ENCODE measurements at places on chromosomes 6 and 20. TPM values are rescaled to one million over a fixed set of nuclear protein-coding genes. Genes with fewer than 3 reads are reported as not detected.

DNA sequence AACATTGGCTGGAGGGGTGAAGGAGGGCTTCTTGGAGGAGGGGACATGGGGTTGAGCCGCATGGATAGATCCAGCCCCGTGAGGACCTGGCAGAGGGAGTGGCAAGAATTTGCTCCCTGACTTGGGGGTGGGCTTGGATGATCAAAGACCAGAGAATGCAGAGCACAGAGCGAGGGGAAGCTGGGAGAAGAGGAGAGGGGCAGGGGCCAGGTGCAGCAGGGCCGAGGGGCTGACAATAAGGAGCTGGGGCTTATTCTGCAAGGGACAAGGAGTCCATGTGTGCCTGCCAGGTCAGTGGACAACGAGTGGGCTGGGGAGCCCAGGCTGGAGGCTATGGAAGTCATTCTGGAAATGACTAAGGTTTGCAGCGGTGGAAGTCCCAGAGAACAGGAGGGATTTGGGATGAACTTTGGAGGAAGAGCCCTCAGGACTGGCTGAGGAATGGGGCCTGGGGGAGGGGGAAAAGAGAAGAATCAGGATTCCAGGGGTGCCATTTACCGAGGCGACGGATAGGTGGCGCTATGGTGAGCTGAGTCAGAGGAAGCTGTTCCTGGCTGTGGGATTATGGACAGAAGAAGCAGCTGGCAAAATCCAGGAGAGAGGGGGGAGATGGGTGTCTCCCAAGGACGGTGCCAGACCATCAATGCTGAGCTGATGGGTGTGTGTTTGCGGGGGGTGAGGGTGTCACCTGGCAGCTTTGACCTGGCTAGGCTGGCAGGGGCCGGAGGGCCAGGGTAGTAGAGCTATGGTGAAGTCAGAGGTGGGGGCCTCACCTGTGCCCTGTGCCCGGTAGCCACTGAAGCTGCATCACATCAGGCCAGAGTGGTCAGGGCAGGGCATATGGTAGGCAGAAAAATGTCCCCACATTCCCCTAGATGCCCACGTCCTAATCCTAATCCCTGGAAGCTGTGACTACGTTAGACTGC is 7.8 kb downstream of the KCNG1 start:
- no peak for DNase-seq

- DNase-seq: no peak
Observed at GRCh38 chr6:124197148-124197547, 393.5 kb downstream of the NKAIN2 start.

- DNase-seq: no peak
Observed at GRCh38 chr20:43542161-43542560, 16.7 kb upstream of the SGK2 start.

- no peak for DNase-seq
Observed at GRCh38 chr6:165060720-165061119, 248.7 kb downstream of the C6orf118 start.

GRCh38 chr6:37674161-37674560 is 23.5 kb downstream of the MDGA1 start:
- DNase-seq: no peak

GRCh38 chr6:6057442-6058053 is 50.8 kb upstream of the NRN1 start:
- DNase-seq: no peak

- DNase-seq: no peak
Observed at GRCh38 chr6:105692613-105693215, 289.8 kb upstream of the PREP start.

GRCh38 chr6:2109796-2110195 is 135.6 kb downstream of the GMDS start:
- DNase-seq: no peak

DNA sequence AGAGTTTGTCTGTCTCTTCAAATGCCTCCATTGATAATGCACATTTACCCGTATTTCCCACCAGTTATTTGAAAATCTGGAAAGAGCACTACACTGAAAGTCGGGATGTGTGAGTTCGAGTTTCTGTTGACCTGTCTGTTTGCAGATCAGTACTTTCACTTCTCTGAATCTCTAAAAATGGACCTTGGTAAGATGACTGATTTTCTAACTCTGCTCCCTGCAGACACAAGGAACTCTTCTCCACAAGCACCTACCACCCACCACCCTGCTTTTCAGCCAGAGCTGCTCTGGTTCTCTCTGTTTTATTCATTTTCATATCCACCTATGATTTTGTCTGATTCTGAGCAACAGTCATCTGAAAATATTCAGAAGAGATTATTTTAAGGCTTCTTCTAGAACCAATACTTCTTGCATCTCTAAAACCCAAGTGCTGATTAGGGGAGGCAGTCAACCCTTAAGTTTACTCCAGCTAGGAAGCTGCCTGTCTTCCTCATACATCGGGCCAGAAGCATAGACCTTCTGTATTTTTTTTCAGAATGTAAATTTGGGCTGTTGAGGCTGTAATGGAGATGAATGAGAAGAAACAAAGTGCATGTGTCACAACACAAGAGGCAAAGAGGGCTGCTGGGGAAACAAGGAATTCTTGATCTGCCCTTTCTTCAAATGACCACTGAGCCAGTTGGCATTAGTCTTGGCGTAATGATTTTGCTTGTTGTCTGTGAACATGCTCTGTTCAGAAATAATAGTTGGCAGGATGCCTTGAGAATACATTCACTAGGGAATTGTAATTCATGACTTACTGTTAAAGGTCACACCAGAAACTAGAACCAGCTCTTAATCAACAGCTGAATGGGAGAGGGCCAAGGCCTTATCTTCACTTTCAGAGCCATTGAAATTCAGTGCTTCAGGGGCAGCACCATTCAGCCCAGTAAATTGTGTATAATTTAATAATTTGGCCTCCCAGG is 85.4 kb upstream of the MYLIP start:
- no peak for DNase-seq

- peak; percentile 35 for DNase-seq
Observed at GRCh38 chr20:63080411-63080810, 73.6 kb upstream of the BHLHE23 start.

GRCh38 chr6:159952289-159953005 is 16.4 kb upstream of the IGF2R start:
- DNase-seq: no peak

- no peak for DNase-seq
Observed at GRCh38 chr6:119602215-119603178, 252.9 kb upstream of the MAN1A1 start.

- no peak for DNase-seq
Observed at GRCh38 chr20:26308961-26309360, 612.3 kb upstream of the ZNF337 start.

GRCh38 chr20:432677-433299 is 24.7 kb downstream of the RBCK1 start:
- DNase-seq: peak; percentile 34

DNA sequence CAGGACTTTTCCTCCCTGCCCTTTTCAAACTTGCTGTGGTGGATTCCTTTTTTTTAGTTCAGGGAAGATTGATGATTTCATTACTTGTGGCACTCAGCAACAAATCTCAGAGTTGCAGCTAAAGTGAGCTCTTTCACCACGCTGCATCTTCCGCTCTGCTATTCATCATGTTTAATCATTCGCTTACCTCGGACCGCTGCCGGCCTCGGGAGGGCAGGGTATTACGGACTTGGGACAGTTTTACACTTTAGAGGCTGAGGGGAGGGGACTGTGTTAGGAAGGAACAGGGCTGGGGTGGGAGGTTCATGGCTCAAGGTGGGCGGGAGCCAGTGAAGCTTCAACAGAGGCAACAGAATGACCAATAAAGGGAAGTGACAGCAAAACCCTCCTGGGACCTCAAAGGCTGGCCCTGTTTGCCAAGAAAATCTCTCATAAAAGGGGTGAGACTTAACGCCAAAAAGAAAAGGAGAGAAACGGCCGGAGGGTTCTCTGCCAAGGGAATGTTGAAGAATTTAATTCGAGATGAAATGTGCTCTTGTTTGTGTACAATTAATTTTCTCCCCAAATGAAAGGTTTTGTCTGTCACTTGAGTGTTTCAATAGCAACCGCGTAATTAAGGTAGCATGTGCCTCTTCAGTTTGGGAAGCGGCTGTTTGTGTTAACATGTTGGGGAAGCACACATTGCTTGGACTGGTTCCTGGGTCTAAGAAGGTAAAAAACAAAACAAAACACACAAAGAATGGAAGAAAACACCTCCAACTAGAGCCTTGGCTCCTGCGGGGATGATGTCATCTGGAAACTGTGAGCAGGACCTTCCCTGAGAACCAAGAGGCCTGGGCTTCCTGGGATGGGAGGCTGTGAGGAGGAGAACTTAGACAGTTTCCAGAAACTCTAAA is 72.5 kb upstream of the SULF2 start:
- peak; percentile 59 for DNase-seq

GRCh38 chr20:4937407-4938319 is 63.6 kb downstream of the SLC23A2 start:
- no peak for DNase-seq

GRCh38 chr6:166526937-166527336 is 59.5 kb downstream of the RAMACL start:
- no peak for DNase-seq

GRCh38 chr6:134584847-134585516 is 267.1 kb upstream of the SGK1 start:
- DNase-seq: no peak

DNA sequence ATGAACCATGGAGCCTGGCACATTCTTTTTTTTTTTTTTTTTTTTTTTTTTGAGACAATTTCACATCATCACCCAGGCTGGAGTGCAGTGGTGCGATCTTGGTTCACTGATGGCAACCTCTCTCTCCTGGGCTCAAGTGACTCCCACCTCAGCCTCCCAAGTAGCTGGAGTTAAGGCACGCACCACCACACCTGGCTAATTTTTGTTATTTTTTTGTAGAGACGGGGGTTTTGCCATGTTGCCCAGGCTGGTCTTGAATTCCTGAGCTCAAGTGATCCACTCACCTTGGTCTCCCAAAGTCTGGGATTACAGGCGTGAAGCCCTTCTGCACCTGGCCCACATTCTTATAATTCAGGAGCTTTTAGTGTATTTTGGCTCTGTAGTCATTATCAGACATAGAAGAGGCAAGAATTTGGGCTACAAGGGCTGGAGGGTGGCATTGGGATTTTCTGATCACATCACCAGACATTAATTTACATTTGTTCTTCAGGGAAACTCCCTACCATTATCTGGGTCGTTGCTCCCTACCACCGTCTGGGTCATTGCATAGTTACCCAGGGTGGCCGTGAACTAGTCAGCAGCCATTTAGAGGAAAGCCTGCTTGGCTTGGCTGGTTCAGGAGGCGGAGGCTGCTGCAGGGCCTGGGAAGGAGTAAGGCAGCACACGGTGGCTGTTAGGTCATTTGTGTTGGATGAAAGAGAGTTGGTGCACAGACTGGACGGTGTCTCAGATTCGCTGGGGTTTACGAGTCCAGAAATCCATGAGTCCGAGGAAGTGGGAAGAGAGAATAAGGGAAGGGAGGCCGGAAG is 17.6 kb downstream of the ARID1B start:
- DNase-seq: no peak

The SMIM26 gene
- 46.0 TPM for total RNA-seq

The IER3 gene
- total RNA-seq: 62.0 TPM

The SYCP2L gene
- total RNA-seq: 1.3 TPM

The ISM1 gene
- 42.9 TPM for total RNA-seq

The THBD gene
- 79.8 TPM for total RNA-seq

The SLC16A10 gene
- total RNA-seq: 12.2 TPM

The DPPA5 gene
- not detected for total RNA-seq

The PLEKHG1 gene
- 62.7 TPM for total RNA-seq
